Stimulated activated CD8-positive, alpha-beta memory T cell treated with anti-CD3 and anti-CD28 coated beads, Interleukin-2, amount 100 ng/mL, for 1 hour (primary cell): ENCODE measurements at places on chromosomes 2 and 18.

DNA sequence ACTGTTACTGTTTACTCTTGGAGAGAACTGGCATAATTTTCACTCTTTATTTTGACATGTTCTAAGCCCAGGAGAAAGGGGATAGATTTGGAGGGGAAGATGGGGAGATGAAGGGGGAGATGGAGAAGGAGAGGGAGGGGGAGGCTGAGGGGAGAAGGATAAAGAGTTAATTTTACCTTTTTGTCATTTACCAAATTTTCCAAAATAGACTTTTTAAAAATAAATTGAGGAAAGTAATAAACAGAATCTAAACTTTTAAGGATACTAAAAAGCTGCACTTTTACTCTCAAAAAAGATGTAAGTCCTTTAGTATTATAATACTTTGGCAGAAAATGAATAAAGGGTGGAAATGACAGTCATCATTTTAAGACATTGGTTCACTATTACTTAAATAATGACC, 12.3 kb downstream of the MMADHC start:
- no peak for DNase-seq

DNA sequence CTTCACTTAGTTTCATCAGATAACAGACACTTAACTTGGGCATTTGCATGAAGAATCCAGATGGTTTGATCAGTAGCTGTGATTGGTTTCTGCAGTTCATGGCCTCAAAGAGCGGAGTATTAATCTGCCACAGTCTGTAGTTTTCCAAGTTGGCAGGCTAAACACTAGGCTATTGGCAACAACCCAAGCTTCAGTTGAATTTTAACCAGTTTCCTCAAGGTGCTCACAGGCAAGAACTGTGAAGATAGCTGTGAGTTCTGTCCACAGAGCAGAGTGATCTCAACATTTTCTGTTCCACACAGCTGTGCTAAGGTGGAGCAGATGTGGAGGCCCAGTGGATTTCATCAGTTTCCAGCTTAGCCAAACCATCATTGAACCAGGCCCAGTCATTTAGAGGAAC, 469.5 kb upstream of the LINC00305 start:
- no peak for DNase-seq

GRCh38 chr2:16496426-16497388, 168.9 kb downstream of the CYRIA start:
- no peak for DNase-seq

GRCh38 chr2:146385031-146385430, 1459.8 kb upstream of the ACVR2A start:
- DNase-seq = no peak

- no peak for DNase-seq
These were observed 49.0 kb downstream of the CAPN13 start for GRCh38 chr2:30758191-30758651.

DNA sequence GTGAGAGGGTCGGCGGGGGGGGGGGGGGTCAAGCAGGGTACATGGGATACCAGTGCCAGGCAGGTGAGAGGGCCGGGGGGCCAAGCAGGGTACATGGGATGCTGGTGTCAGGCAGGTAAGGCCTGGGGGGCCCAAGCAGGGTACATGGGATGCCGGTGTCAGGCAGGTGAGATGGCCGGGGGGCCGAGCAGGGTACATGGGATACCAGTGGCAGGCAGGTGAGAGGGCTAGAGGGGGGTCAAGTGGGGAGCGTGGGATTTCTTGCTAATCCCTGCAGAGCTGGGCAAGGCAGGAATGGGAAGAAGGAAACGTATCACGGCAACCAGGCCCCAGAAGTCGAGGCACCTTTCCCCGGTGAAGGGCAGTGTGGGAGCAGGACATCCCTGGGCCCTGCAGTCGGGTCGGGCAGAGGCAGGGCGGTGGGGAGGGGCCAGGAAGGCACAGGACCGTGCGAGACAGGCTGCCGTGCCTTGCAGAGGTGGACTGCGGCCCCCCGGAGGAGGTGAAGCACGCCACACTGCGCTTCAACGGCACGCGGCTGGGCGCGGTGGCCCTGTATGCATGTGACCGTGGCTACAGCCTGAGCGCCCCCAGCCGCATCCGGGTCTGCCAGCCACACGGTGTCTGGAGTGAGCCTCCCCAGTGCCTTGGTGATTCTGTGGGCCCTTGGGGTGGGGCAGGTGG, 49.3 kb downstream of the MTERF4 start:
- DNase-seq = no peak

DNA sequence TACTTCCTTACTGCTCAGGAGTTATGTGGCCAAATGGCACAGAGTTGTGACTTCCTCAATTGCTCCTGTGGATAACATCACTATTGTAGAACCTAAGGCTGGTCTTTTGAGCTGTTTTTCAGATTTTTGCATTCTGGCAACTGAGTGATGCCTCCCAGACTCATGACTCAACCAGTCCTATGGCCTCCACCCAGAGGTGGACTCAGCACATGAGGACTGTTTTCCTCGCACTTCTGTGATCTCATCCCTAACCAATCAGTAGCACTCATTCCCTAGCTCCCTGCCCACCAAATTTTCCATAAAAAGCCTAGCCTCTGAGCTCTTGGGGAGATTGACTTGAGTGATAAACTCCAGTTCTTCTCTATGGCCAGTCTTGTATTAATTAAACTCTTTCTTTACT, 407.9 kb upstream of the TNP1 start:
- DNase-seq = no peak
